Cerebellar nuclear complex (tissue), 1 donor: ENCODE measurements at places on chromosomes 6 and 20.

GRCh38 chr20:32226391-32226790 lies 18.7 kb downstream of the POFUT1 start:
- DNase-seq, result no peak

- DNase-seq, result no peak
Observed at GRCh38 chr6:134172706-134173365, 120.4 kb upstream of the SLC2A12 start.

- no peak for DNase-seq
Observed at GRCh38 chr6:109013656-109014305, 80.9 kb downstream of the SESN1 start.

GRCh38 chr6:121187200-121187832 lies 147.0 kb downstream of the TBC1D32 start:
- DNase-seq, result no peak

DNA sequence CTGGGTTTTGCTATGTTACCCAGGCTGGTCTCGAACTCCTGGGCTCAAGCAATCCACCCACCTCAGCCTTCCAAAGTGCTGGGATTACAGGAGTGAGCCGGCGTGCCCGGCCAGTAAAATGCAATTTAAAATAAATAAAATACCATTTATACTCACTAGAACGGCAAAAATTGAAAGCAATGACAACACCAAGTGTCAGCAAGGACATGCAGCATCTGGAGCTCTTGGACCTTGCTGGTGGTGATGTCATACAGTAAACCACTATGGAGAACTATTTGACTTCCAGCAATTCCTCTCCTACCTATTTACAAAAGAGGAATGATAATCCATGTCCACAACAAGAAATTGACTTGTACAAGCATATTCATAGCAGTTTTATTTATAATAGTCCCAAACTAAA lies 105.7 kb upstream of the PHACTR1 start:
- DNase-seq, result no peak

GRCh38 chr20:59484228-59484627 lies 120.1 kb upstream of the PHACTR3 start:
- no peak for DNase-seq

- DNase-seq, result no peak
Observed at GRCh38 chr6:136521427-136521826, 28.8 kb downstream of the MAP7 start.

GRCh38 chr6:3506200-3506599 lies 49.4 kb upstream of the SLC22A23 start:
- no peak for DNase-seq

DNA sequence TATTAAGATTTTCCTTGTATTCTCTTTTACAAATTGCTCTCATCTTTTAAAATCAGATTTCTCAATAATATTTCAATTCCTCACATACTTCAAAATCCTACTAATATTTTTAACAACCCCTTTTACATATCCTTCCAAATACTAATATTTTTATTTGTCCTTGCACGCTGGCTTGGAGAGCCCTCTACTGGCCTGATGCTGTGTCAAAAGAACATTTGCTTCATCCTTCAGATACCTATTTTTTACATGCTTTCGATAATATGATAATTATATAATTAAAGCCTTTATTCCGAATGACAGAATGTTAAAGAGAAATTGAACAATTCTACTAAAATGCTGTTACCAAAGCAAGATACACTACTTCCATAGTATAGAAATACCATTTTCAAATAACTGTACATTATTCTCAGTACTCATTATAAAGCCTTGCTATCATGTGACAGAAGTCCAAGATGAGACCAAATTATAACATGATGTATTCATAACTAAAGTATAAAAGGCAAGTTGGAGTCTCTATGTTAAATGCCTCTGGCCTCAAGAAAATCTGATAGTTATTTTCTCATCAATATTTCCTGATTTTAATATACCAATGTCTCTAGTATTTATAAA lies 39.0 kb upstream of the PLN start:
- no peak for DNase-seq

GRCh38 chr6:79548304-79548703 lies 11.1 kb upstream of the LCA5 start:
- DNase-seq, result no peak

GRCh38 chr6:122714059-122714458 lies 65.5 kb upstream of the FABP7 start:
- no peak for DNase-seq

DNA sequence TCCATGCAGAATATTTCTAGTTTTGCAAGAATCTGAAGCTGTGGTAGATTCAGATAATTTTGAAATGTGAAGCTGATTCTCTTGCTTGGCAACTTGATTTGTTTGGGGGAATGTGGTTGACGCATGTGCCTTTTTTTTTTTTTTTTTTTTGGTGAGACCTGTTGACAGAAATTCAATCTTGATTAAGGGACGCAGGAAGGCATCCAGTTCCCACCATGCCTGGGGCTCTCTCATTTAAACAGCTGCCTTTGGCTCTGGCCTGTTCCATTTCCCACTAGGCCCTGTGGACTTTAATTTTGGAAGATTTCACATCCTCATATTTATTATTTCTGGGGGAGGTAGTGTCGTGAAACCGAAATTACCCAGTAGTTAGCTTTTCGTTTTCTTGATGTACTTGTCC lies 8.6 kb downstream of the TPX2 start:
- no peak for DNase-seq

GRCh38 chr20:38601216-38602184 lies at the start of gene ARHGAP40:
ARHGAP40 (plus strand) TSS chr20:38601809.
- DNase-seq, result no peak

GRCh38 chr6:138620630-138621029 lies 121.3 kb upstream of the NHSL1 start:
- DNase-seq, result no peak

DNA sequence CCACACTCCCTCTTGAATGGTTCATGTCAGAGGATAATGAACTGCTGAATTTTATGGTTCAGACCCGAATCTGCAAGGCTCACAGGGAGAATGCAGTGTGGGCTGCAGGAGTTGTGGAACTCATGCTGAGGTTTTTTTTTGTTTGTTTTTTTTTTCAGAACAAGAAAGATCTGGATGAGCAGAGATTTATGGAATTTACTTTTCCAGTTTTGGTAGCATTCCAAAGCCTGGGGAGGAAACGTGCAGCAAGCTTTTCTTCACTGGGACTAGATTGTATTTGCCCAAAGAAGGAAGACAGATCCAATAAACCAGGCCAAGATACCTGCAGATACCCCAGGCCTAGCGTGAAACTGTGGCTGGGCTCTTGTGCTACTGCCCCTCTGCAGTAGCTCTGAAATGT lies 223.9 kb upstream of the TAB2 start:
- no peak for DNase-seq

DNA sequence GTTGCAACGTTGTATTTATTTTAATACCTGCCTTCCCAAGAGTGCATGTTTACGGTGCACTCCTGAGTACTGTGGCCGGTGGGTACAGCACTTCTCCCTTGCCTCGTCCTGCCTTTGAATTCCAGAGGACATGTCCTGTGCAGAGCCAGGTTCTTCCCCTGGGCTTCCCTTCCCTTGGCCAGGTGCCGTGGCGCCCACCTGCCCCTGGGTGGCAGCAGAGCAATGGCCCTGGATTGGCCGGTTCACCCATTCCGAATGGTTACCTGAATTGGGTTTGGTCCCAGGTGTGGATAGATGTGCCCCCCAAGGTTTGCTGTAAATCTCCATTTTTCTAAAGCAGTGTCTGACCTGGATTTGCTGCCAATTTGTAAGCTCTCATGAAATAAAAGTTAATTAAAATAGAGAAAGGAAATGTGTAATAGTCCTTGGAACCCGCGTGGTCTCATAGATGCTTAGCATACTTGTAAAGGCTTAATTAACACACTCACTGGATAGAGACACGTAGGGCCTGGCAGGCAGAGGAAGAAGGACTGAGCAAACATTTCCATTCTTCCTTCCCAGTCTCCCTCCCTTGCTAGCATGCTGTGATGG lies 40.6 kb downstream of the DTD1 start:
- no peak for DNase-seq

GRCh38 chr6:21752054-21752811 lies 158.7 kb downstream of the SOX4 start:
- DNase-seq, result no peak

GRCh38 chr6:93784794-93785693 lies 365.7 kb upstream of the EPHA7 start:
- DNase-seq, result no peak

- no peak for DNase-seq
Observed at GRCh38 chr6:5174756-5175549, 85.8 kb downstream of the LYRM4 start.

GRCh38 chr20:31770243-31770642 lies 31.2 kb downstream of the TPX2 start:
- no peak for DNase-seq

- no peak for DNase-seq
Observed at GRCh38 chr6:144543006-144543871, 258.1 kb downstream of the UTRN start.

DNA sequence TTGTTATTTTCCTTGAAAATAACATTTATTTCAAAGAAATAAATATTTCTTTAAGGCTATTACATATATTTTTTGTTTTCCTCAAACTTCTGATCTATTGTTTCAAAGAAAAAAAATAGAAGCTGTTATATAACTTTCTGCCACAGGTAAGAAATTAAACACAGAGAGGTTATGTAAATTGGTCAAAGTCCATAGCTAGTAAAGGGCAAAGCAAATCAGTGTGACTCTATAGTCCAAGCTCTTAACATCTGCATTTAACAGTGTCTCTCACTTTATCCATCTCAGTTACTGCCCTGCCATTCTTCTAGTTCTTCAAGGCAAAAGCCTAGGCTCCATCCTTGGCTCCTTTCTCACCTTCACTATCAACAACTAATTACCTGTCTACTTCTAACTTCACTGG lies 57.1 kb downstream of the RWDD2A start:
- no peak for DNase-seq

GRCh38 chr20:49558826-49559225 lies 9.1 kb downstream of the PTGIS start:
- DNase-seq, result no peak

DNA sequence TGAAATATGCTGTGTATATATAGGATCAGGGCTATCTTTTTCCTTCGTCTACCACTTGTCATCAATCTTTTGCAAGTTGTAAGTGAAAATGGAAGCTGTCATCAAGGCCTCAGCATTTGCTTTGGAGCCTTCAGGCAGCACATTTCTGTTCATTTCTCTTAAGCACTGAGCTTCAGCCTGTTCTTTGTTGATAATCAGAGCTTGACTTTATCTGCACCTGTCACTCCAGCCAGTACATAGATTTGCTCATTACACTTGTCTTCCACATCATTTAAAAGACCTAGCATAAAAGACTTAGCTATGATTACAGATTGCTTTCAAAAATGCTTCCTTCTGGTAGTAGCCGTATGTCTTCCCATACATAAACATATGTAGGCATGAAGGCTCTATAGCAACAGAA lies 189.8 kb upstream of the GRIK2 start:
- no peak for DNase-seq

DNA sequence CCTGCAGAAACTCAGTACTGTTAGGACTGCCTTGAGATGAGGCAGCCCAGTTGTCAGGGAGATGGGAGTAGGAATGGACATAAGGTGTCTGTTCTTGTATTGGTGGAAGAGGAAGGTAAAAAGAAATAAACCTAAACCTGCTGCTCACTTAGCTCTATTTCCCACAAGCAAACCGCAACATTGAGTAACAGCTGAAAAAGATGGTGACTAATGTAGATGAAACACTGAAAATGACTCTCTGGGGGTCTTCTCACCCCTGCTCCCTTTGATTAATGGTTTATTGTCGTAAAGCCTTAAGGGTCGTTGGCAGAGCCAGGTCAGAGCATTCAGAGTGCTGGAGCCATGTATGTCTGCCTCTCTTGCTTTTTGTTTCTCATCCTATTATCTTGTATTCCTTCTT lies 87.5 kb downstream of the FOXO3 start:
- DNase-seq, result no peak

DNA sequence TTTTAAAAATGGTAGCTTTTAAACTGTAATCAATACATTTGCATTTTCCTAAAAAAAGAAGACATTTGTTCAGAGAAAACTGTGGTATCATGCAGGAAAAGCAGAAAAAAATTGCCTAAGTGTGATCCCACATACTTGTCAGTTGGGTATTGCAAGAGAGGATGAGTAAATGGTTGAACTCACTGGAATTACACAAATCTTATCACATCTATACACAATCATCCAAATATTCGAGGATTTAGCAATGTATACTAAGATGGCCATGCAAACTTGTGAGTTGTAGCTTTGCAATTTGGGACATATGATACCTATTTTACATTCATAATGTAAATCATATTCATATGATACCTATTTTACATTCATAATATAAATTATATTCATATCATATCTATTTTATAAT lies 58.2 kb upstream of the GJE1 start:
- DNase-seq, result no peak

DNA sequence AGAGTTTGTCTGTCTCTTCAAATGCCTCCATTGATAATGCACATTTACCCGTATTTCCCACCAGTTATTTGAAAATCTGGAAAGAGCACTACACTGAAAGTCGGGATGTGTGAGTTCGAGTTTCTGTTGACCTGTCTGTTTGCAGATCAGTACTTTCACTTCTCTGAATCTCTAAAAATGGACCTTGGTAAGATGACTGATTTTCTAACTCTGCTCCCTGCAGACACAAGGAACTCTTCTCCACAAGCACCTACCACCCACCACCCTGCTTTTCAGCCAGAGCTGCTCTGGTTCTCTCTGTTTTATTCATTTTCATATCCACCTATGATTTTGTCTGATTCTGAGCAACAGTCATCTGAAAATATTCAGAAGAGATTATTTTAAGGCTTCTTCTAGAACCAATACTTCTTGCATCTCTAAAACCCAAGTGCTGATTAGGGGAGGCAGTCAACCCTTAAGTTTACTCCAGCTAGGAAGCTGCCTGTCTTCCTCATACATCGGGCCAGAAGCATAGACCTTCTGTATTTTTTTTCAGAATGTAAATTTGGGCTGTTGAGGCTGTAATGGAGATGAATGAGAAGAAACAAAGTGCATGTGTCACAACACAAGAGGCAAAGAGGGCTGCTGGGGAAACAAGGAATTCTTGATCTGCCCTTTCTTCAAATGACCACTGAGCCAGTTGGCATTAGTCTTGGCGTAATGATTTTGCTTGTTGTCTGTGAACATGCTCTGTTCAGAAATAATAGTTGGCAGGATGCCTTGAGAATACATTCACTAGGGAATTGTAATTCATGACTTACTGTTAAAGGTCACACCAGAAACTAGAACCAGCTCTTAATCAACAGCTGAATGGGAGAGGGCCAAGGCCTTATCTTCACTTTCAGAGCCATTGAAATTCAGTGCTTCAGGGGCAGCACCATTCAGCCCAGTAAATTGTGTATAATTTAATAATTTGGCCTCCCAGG lies 85.4 kb upstream of the MYLIP start:
- no peak for DNase-seq

DNA sequence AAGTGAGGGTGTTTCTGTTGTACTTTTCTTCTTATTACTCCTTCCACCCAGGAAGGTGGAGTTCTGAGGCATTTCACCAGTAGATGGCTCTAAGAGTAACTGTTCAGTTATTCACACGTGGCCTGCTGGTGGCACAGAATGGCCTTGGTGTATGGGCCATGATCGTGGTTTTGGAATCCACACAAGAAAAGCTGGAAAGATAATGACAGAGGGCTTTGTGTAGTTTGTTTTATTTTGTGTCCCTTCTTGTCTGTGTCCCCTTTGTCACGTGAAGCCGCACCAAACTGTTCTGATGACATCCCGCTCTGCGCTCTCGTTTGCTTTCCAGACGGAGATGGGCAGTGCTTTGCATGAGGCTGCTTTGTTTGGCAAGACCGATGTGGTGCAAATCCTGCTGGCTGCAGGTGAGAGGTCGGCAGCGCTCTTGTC lies 93.4 kb downstream of the ANKS1A start:
- DNase-seq, result no peak
